GM23338 (cell line): ENCODE measurements at places on chromosomes 2 and 18.

DNA sequence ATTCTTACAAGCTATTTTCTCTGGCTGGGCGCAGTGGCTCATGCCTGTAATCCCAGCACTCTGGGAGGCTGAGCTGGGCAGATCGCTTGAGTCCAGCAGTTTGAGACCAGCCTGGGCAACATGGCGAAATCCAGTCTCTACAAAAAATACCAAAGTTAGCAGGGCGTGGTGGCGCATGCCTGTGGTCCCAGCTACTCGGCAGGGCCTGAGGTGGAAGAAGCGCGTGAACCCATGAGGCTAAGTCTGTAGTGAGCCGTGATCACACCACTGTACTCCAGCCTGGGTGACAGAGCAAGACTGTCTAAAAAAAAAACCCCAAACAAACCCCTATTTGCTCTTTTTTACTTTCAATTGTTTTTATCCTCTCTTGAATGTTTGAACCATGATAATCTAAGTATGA, 37.0 kb downstream of the PPP4R1 start:
- H3K4me3 ChIP-seq = no peak overlapping the region
- peaks cover 13% of the 10 kb centered on the region for H3K4me1 ChIP-seq
- peak overlapping the region; percentile 35; the same call in 1 of the 2 replicates for H3K27ac ChIP-seq
- peaks cover 5% of the 10 kb centered on the region; the same call in 1 of the 2 replicates for H3K36me3 ChIP-seq
- DNase-seq = no peak
- no peaks in the 10 kb centered on the region for H3K27me3 ChIP-seq

DNA sequence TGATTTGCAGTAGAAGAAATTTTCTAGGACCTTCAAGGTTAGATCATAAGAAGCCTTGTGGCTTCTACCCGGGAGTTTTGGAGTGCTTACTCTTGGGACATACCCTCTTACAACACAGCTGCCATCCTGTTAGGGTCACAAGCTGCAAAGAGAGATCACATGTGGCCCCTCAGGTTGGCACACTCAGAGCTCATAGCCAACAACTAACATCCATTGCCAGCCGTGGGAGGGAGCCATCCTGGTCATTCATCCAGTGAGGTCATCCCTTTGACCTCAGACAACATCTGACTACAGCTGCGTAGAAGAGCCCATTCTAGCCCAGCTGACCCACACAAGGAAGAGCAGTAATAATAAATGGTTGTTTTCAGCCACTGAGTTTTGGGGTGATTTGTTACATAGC, 76.9 kb upstream of the NABP1 start:
- no peak for DNase-seq
- H3K27ac ChIP-seq = no peak overlapping the region
- H3K27me3 ChIP-seq = no peaks in the 10 kb centered on the region
- no peak overlapping the region for H3K4me3 ChIP-seq

DNA sequence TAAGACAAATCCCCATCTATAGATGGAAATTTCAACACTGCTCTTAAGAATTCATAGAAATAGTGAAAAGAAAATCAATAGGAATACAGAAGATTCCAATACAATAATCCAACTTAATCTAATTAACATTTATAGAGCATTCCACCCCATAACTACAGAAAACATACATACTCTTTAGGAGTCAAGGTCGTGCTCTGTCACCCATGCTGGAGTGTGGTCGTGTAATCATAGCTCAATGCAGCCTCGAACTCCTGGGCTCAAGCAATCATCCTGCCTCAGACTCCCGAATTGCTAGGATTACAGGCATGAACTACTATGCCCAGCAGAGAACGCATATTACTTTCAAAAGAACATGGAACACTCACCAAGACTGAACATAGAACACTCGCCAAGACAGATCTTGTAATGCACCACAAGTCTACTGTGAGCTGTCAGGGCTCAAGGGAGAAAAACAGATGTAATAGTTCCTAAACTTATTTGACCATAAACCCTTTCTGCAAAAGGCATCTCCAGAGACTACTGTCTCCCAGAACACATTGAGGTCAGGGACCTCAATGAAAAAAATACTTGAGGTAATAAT, 14.1 kb downstream of the MEMO1 start:
- H3K27ac ChIP-seq = 0 out of 2 replicates have a peak overlapping the region, but pooled peaks have one; percentile 36
- no peaks in the 10 kb centered on the region for H3K36me3 ChIP-seq
- H3K4me1 ChIP-seq = no peaks in the 10 kb centered on the region
- H3K27me3 ChIP-seq = no peaks in the 10 kb centered on the region

- H3K4me1 ChIP-seq = peaks cover 64% of the 10 kb centered on the region
- peaks cover 91% of the 10 kb centered on the region for H3K27me3 ChIP-seq
- peak; percentile 92 for DNase-seq
- peak overlapping the region; percentile 33 for H3K4me3 ChIP-seq
- H3K36me3 ChIP-seq = no peaks in the 10 kb centered on the region
Measured at GRCh38 chr2:144510294-144510991, 9.5 kb downstream of the ZEB2 start.

DNA sequence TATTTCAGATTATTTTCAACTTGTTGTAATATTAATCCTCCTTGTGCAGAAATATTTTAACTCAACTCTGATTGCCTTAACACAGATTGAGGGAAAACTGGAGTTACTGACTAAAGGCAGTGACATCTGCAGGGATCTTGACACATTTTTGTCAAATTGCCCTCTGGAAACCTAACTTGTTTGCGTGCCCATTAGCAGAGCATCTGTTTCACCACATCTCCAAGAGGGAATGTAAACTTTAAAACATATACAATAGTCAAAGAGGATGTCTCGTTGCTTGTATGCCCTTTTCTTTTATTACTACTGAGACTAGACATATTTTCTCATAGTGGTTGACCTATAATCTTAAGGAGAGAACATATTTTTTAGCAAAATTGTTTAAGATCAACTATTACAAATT, 14.2 kb downstream of the INPP1 start:
- no peaks in the 10 kb centered on the region for H3K27me3 ChIP-seq
- no peak for DNase-seq
- no peak overlapping the region for H3K4me3 ChIP-seq
- no peaks in the 10 kb centered on the region for H3K4me1 ChIP-seq
- H3K36me3 ChIP-seq = no peaks in the 10 kb centered on the region
- H3K27ac ChIP-seq = no peak overlapping the region

- no peaks in the 10 kb centered on the region for H3K36me3 ChIP-seq
- no peaks in the 10 kb centered on the region for H3K4me1 ChIP-seq
- DNase-seq = peak; percentile 47
- H3K27me3 ChIP-seq = no peaks in the 10 kb centered on the region
- no peak overlapping the region for H3K27ac ChIP-seq
Measured at GRCh38 chr2:76870011-76870410, 652.2 kb downstream of the LRRTM4 start.

DNA sequence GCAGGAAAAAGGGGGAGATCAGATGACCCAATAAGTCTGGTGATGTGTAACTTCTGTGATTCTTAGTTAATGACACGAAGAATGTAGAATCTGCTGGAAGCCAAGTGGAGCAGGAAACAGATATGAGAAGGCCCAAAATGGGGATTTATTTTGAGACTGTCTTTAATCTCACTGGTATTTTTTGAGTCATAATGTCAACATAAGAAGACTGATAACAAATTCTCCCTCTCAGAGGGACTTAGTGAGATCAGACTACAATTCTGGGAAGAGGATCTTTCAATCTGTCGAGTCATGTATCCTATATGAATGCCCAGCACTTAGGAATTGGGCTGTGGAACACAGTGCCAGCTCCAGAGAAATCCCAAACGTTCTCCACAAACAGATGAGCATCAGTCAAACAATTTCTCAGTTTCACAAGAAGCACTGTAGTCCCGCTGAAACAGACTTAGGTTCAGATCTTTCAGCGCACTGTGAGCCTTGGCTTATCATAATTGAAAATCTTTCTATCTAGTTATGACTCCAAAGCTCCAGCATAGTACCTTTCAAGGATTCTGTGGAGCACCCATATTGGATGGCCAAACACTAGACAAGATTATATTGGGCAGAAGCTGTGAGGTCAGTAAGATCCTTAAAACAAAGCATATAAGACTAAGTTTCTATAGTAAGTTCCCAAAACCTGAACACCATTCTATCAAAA, 738.2 kb downstream of the LRP1B start:
- no peak overlapping the region for H3K4me3 ChIP-seq
- DNase-seq = no peak
- H3K27ac ChIP-seq = no peak overlapping the region
- H3K4me1 ChIP-seq = no peaks in the 10 kb centered on the region
- H3K27me3 ChIP-seq = no peaks in the 10 kb centered on the region

- no peak overlapping the region for H3K27ac ChIP-seq
- H3K4me1 ChIP-seq = no peaks in the 10 kb centered on the region; the same call in 1 of the 2 replicates
- H3K27me3 ChIP-seq = no peaks in the 10 kb centered on the region
Measured at GRCh38 chr2:83565626-83566025, 893.5 kb downstream of the SUCLG1 start.

GRCh38 chr2:125983364-125983763, 672.6 kb upstream of the GYPC start:
- H3K27ac ChIP-seq = no peak overlapping the region
- H3K4me1 ChIP-seq = no peaks in the 10 kb centered on the region
- no peak for DNase-seq

DNA sequence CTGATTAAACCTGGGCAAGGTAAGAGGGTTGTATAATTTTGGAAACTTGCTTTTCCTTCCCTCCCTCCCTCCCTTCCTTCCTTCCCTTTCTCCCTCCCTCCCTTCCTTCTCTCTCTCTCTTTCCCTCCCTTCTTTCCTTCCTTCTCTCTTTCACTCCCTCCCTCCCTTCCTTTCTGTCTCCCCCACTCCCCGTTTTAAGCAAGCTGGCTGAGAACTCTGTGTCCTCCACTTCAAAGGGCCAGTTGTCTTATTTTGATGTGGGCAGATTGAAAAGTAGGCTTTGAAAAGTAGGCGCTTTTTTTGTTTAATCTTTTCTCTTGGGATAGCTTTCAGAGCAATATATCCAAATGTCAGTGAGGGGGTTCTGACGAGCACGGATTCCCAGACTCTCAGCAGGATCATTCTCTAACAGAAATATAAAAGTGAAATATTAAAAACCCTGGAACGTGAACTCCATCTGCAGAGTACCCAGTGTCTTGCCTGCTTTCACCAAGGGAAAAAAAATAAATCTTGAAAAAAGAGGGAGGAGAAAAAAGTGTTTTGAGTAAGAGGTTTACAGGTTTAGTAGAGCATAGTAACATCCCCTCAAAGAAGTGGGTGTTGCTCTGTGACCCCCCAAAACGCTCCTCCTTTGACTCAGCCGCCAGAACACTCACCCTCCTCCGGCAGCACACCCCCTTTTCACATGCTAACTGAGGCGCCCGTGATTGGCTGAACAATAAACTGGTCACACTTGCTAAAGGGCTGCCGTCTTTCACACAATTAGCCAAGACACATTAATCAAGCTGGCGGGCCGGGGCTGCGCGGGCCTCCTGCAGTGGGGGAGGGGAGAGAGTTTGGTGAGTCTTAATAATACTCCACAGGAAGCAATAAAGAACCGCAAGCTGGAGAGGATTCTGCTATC, 52.2 kb downstream of the CDK15 start:
- H3K27me3 ChIP-seq = no peaks in the 10 kb centered on the region
- H3K36me3 ChIP-seq = no peaks in the 10 kb centered on the region
- peak overlapping the region; percentile 84 for H3K27ac ChIP-seq
- peak overlapping the region; percentile 41 for H3K4me3 ChIP-seq

GRCh38 chr2:76197842-76198448, 487.2 kb upstream of the GCFC2 start:
- no peak overlapping the region for H3K4me3 ChIP-seq
- H3K27ac ChIP-seq = no peak overlapping the region
- H3K4me1 ChIP-seq = no peaks in the 10 kb centered on the region

- no peaks in the 10 kb centered on the region for H3K36me3 ChIP-seq
- H3K27me3 ChIP-seq = no peaks in the 10 kb centered on the region
- H3K27ac ChIP-seq = no peak overlapping the region
- no peak for DNase-seq
Measured at GRCh38 chr18:63287691-63288220, 31.8 kb downstream of the BCL2 start.

- no peaks in the 10 kb centered on the region for H3K4me1 ChIP-seq
- no peak for DNase-seq
- no peak overlapping the region for H3K4me3 ChIP-seq
- no peaks in the 10 kb centered on the region; the same call in 1 of the 2 replicates for H3K36me3 ChIP-seq
- H3K27me3 ChIP-seq = no peaks in the 10 kb centered on the region
Measured at GRCh38 chr2:192119536-192119935, 75.2 kb downstream of the TMEFF2 start.

DNA sequence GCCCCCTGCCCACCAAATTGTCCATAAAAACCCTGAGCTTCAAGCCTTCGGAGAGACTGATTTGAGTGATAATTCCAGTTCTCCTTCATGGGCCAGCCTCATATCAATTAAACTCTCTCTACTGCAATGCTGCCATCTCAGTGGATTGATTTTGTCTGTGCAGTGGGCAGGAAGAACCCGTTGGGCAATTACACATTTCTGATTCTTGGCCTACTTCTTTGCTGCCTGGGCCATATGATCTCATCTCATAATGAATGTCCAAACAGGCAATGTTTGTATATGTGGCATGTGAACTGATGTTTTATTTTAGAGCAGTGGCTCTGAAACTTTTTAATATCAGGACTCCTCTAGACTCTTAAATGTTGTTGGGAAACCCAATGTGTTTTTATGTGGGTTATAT, 101.2 kb upstream of the SLC38A11 start:
- no peaks in the 10 kb centered on the region for H3K4me1 ChIP-seq
- no peak overlapping the region for H3K27ac ChIP-seq
- no peak for DNase-seq
- no peak overlapping the region for H3K4me3 ChIP-seq

DNA sequence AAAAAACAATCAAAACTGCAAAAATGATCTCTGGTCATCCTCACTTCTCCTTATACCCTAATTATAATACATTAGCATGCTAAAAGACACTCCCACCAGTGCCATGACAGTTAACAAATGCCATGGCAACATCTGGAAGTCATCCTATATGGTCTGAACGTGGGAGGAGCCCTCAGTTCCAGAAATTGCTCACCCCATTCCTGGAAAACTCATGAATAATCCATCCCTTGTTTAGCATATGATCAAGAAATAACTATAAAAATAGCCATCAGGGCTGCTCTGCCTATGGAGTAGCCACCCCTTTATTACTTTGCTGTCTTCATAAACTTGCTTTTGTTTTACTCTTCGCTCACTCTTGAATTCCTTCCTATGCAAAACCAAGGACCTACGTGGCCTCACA, 5.7 kb upstream of the C2orf80 start:
- no peak overlapping the region for H3K27ac ChIP-seq
- no peaks in the 10 kb centered on the region for H3K27me3 ChIP-seq
- peaks cover 5% of the 10 kb centered on the region; the same call in 1 of the 2 replicates for H3K4me1 ChIP-seq
- H3K4me3 ChIP-seq = no peak overlapping the region
- H3K36me3 ChIP-seq = no peaks in the 10 kb centered on the region
- no peak for DNase-seq

DNA sequence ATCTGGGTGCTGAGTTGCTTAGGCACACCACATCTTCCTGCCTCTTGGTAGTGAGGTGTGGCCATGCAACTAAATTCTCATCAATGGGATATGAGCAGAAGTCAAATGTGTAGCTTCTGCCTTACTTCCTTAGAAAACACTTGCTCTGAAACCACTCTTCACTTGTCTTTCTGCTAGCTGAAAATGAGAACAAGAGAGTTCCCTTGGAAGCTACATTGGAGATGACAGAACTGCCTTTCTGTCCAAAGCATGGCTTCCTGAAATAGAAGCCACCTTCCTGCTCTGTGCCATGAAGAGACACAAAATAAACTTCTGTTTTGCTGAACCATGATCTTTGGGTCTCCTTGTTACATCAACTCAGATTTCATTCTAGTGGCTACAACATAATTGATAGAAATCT, 659.9 kb downstream of the IRS1 start:
- no peaks in the 10 kb centered on the region for H3K4me1 ChIP-seq
- H3K4me3 ChIP-seq = no peak overlapping the region
- H3K27me3 ChIP-seq = no peaks in the 10 kb centered on the region
- H3K27ac ChIP-seq = no peak overlapping the region
- no peaks in the 10 kb centered on the region for H3K36me3 ChIP-seq

- DNase-seq = peak; percentile 87
- H3K36me3 ChIP-seq = no peaks in the 10 kb centered on the region
- H3K27me3 ChIP-seq = no peaks in the 10 kb centered on the region
- H3K27ac ChIP-seq = peak overlapping the region; percentile 90
- peaks cover 51% of the 10 kb centered on the region for H3K4me1 ChIP-seq
Measured at GRCh38 chr2:120737340-120738101, 1.9 kb downstream of the GLI2 start.
